ENCODE measurements at places on chromosomes 6 and 20.

GRCh38 chr6:82957171-82957867 lies 108.3 kb downstream of the UBE3D start:
- DNase-seq: no peak

- no peak for DNase-seq
These were observed 64.7 kb upstream of the GATA5 start for GRCh38 chr20:62540504-62540903.

DNA sequence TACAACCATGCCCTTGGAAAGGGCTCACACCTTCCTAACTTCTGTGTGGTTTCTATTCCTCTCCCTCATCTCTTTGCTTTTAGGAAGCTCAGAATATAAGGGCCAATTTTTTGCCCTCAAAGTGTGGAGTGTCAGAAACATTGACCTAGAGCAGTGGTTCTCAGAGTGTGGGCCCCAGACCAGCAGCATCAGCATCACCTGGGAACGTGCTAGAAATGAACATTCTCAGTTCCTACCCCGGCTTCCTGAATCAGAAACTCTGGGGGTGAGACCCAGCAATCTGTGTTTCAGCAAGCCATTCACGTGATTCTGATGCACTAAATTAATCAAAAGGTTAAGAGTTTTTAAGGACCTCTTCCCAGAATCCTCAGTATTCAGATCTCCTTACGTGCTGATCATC lies 47.9 kb upstream of the IL17A start:
- no peak for DNase-seq

- no peak for DNase-seq
These were observed 1017.3 kb downstream of the KIF16B start for GRCh38 chr20:15555913-15556312.

DNA sequence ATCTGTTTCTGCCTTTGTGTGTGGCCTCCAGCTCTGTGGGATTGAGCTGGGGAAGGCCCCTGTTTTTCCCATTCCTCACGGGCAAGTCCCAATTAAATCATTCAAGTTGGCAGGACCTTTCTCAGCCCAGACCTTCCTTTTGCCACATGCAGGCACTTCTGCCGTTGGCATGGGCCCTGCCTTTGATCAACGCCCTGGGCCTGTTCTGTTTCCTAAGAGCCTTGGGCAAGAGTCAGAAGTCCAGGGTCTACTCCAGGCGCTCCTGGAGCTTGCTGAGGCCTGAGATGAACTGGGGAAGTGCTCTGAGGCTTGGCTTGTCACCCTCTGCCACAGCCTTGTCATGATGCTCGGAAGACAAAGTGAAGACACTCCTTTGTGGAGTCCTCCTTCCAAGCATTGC lies 7.1 kb downstream of the IP6K3 start:
- no peak for DNase-seq

- no peak for DNase-seq
These were observed 94.5 kb downstream of the PKHD1 start for GRCh38 chr6:51992876-51993275.

- DNase-seq: no peak
These were observed 973 bp downstream of the UBD start for GRCh38 chr6:29558439-29559079.

DNA sequence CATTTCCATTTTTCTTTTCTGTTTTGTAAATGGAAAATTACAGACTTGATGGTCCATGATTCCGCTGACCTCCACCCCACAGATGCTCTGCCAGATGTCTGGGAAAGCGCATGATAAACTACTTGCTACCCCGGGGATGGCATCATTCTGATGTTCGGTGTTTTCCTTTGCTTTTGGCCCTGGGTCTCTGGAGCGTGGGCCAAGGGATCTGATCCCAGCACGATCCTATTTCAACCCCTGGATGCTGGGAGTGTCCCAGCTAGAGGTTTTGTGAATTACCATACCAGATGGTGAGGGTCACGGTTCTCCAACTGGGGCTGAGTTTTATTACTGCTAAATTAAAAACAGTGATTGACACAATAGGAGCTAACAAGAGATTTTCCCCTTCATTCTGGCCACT lies 25.2 kb upstream of the MYLIP start:
- no peak for DNase-seq

- DNase-seq: no peak
These were observed 3.2 kb upstream of the DYNLRB1 start for GRCh38 chr20:34512955-34513419.

DNA sequence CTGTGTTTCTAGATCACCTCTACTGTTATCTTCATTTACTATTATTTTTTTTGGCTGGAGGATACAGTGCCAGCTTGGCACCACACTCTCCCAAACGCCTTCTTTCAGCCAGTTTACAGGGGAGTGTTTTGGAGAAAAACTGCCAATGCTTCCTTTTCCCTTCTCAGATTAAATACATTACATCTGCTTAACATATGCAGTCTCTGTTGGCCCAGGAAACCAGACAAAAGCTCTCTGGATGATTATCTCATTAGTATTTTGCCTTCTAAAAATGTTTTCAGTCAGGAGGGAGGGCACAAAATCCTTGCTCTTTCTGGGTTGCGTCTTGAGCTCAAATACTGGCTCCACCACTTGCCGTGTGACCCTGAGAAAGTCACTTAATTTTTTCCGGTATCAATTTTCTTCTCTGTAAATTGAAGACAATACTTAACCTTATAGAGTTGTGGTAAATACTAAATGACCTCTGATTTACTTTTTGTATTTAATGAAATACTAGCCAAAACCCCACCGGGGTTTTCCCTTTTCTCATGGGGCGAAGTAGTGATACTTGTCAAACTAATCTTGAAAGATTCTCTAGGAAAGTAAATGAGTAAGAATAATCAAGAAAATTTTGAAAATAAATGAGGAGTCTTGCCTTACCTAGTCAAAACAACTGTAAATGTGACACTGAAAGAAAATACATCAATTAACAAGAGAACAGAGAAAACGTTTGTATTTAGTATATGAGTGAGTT lies 146.2 kb downstream of the MMS22L start:
- no peak for DNase-seq

DNA sequence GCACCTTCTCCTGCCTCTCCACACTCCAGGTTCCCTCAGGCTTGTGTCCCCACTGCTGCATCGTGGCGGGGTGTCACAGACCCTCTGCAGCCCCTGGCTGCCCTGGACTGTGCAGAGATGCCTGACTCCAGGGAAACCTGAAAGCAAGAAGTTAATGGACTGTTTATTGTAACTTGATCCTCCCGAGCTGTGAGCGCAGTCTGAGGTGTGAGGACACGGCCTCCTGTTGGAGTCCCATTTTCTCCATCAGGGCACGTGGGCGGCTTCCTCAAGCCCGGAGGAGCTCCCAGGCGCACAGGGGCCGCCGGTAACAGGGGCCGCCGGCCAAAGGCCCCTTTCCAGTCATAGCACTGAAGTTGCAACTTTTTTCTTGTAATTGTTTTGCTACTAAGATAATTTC lies 16.9 kb downstream of the RBM38 start:
- peak; percentile 8 for DNase-seq

DNA sequence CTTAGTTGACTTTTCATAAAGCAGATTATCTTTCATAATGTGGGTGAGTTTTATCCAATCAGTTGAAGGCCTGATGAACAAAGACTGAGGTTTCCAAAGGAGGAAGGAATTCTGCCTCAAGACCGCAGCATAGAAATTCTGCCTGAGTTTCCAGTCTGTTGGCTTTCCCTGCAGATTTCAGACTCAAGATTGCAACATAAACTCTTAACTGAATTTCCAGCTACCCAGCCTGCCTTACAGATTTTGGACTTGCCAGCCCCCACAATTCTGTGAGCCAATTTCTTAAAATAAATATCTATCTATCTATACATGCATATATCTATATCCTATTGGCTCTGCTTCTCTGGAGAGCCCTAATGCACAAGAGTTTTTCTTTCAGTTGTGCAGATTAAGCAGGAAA lies 57.3 kb upstream of the SMLR1 start:
- DNase-seq: no peak

DNA sequence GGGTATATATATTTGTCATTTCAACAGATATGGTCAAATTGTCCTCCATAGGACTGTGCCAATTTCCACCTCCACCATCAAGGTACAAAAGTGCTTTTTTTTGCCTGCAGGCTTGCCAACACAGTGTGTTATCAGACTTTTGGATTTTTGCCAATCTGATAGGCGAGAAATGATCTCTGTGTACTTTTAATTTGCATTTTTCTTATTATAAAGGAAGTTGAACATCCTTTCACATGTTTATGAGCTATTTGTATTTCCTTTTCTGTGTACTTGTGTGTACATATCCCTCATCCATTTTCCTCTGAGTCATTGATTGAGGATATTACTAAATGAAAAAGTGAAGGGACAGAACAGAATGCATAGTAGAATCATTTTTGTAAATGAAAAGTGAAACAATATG lies 39.0 kb upstream of the PTPN1 start:
- DNase-seq: no peak

DNA sequence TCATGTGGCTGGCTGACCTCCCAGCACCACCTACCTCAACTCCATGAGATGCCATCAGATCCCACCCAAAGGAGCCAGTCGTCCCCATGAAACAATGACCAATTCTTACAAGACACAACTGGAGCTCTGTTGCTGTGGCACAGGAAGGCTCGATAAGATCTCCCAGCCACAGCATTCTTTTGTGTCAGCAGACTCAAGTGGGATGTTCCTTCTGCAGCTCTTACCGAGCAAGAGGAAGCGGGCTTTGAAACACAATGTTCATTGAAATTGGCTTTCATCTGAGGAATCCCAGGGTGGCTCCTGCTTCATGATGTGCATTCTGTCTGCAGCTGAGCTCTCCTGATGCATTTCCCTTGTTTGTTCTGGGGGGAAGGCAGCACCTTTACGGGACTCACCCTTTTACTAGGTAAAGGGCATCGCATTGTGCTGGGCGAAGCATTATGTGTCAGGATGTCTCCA lies 222.0 kb upstream of the SGK1 start:
- no peak for DNase-seq

- DNase-seq: no peak
These were observed 28.6 kb upstream of the PRELID3B start for GRCh38 chr20:59071216-59071615.

DNA sequence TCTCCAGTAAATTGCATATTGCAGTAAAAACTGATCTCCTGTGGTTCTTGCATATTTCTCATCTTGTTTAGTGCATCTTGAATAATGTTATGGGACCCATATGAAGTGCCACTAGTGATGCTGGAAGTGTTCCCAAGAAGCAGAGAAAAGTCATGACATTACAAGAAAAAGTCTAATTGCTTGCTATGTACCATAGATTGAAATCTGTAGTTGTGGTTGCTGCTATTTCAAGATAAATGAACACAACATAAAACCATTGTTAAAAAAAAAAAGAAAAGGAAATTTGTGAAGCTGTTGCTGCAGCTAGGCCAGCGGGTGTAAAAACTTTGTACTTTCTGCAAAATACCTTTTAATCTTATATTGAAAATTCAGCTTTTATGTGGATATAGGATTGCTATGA lies 304.5 kb downstream of the PHF3 start:
- no peak for DNase-seq

- DNase-seq: no peak
These were observed 18.8 kb downstream of the APCDD1L start for GRCh38 chr20:58496429-58496769.

GRCh38 chr6:85169189-85169588 lies 280.7 kb upstream of the NT5E start:
- DNase-seq: no peak

DNA sequence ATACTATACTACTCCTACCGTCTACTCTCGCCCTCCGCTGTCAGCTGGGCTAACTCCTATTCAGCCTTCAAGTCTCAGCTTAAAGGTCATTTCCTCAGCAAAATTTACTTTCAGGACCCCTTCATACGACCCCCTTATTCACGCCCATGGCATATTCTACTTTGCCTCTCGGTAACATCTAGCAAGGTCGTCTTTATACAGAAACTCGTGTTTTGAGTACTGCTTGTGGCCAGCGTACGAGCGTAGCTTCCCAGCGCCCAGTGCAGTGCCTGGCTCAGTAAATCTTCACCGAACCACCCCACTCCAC lies 546 bp downstream of the CRNKL1 start:
- no peak for DNase-seq

GRCh38 chr6:110338820-110339470 lies 19.2 kb downstream of the METTL24 start:
- no peak for DNase-seq

DNA sequence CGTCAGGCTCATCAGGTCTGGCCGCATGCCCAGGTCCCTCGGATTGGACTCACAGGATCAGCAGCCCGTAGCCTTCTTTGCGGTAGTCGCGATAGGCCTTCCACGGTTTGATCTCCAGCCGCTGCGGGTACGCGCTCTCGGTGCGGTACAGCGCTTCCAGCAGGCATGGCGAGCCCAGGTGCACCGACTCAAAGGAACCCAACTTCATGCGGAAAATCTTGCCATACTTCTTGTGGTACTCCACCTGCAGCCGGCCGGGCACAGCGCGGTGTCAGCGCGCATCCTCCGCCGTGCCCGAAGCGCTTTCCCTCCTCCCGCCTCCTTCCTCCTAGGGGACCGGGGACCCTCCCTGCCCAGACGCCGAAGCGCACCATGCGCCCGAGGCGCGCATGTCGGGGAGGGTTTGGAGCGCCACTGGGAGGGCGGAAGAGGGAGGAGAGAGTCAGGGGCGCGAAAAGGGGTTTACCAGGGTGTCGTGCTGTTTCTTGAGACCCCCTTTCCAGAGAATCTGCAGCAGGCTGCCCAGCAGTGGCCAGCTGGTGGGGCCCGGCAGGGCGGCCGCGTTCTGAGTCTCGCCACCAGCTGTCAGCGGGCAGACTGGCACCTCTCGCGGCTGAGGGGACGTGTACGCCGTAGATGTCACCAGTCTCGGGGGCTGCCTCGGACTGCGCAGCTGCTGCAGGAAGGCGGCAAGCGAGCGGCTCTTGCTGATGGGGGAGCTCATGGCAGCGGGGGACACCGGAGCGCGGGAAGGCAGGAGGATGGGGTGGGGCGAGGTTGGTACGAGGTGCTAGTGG lies 732 bp downstream of the CYP24A1 start:
- no peak for DNase-seq
